SW480 (cell line): ENCODE measurements at places on chromosomes 7 and 10.

GRCh38 chr10:45419676-45420025, 45.6 kb downstream of the ALOX5 start:
- DNase-seq = no peak

- peak; percentile 18 for DNase-seq
These were observed 7.4 kb downstream of the GJD4 start for GRCh38 chr10:35612385-35613106.

- no peak for DNase-seq
These were observed 51.8 kb upstream of the FAM3C start for GRCh38 chr7:121447911-121448300.

DNA sequence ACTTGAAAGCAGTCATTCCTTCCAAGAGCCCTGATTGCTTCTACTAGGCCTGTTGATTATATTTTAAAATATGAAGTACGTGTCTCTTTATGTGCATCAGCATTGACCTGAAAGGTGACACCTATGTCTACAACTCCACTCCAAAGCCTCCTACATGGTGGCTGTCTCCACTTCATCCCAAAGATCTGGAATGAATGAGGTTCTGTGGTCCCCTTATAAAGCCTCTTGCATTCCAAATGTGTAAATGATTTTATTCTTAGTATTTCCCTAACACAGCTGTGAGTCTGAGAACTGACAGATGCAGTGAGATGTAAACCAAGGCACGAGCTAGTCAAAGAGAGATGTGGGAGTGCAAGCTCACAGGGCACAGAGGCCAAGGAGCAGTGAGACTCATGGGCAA, 176.0 kb upstream of the SVIL start:
- no peak for DNase-seq

- peak; percentile 92 for DNase-seq
These were observed 6.1 kb downstream of the PTPRN2 start for GRCh38 chr7:158581440-158582088.

DNA sequence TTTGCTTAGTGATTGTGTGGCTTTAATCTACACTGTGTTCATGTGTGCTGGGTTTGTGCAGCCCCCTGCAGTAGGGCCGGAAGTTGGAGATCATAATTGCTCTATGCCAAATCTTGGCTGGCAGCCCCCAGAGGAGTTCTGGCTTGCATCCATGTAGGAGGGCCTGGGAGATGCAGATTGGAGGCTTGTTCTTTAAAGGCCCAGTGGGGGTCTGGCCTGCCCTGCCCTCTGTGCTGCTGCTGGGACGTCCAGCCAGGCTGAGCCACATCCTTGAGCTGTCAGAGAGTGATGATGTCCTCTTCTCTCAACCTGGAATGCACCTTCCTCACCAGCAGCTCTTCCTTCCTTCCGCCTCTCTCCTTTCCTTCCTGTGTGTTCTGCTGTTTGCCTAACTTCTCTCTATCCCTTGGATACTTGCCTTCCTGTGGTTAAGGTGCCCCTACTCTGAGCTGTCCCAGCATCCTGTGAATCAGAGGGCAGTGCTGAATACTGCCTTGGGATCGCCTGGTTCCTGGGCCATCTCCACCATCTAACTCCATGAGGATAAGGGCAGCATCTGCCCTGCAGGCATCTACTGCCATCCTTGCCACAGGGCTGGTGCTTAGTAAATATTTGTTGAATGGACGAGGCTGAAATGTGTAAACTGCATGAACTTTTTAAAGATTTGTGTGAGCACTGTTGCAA, 30.2 kb downstream of the DOCK1 start:
- no peak for DNase-seq

DNA sequence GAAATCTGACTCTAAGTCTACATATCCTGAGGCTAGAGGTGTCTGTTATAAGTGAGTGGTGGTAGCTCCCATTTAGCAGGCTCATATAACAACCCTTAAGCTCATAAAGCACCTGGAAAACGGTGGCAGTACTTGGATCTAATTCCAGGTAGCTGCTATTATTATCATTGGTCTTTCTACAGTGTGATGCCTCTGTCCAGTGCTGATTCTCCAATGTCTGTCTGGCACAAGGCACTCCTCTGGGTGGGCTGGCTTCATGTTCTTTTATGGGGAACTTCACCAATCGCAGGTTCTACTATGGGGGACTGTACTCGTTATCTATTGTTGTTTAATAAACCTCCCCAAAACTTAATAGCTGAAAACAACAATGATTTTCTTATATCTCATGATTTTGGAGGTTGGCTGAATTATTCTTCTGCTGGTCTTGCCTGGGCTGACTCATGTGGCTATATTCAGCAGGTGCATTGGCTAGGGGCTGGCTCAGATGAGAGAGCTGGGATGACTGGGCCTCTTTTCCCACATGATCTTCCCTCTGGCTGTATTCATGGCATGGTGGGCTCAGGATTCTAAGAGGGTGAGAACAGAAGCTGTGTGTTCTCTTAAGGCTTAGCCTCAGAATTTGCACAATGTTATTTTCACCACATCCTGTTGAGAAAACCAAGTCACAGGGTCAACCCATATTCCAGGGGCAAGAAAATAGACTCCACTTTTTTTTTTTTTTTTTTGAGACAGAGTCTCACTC, 93.0 kb upstream of the PCGF5 start:
- no peak for DNase-seq

- no peak for DNase-seq
These were observed 92.4 kb downstream of the ARID5B start for GRCh38 chr10:61993711-61994401.

DNA sequence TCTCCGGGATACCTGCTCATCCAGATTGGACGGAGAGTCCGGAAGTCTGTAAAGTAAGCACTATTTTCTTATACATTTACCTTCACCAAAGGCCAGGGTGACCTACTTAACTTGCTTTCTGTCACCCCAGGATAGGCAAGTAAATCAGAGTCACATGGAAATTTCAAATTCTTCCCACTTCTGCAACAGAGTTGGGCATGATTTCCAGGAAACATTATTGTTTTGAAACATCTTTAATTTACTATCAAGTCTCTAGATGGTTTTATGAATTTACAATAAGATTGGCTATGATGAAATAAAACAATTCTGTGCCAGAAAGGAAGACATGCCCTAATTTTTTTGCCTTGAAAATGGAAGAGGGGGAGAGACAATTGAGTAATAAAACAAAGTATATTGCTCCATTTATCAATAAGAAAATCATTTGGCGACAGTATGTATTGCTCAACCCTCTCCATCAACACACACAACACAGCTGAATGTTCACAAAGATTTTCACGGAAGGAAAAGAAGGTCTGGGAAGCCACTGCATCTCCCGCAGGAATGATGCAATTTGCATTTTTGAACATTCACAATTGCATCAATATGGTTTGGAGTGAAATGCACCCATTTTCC, 702.8 kb downstream of the PARD3 start:
- no peak for DNase-seq

DNA sequence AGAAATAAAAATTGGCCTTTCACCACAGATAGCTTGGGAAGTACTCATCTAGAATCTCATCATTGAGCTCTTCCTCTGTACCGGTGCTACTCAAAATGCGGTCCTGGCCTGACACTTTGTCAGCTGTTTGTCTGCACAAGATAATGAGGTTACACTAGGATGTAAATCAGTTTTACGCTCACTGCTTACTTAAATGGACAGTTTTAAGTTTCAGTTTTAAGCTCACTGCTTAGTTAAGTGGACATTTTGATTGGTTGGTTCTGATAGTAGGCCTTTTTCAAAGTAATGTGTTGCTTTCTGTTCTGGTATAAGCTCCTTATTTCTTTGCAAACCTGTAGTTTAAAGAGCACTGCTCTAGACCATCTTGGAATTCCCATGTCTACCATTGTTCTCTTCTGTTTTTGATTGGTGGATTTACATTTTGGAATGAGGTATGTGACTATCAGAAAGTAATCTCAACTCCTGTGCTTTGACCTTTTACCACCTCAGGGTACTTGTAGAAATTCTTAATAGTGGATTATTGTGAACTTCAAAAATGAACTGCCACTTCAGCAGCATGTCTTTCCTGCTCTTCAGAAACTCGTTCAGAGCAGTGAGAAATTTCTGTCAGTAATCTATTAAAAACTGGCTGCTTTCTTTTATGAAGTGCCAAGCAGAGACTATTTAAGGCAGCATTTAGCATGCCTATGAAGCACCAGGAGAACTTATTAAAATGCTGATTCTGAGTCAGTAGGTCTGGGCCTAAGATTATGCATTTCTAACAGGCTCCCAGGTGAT, 55.0 kb downstream of the C1GALT1 start:
- DNase-seq = no peak

DNA sequence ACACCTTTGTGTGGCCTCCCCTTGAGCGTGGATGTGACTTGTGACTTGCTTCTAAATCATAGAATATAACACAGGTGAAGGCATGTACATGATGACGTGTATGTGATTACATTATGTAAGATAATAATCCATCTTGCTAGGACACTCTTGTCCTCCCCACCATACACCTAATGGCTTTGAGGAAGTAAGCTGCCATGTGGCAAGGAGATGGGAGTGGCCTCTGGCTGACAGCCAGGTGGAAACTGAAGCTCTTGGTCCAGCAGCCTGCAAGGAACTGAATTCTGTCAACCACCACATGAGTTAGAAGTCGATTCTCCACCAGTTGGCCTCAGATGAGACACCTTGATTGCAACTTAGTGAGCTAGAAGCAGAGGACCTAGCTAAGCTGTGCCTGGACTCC, 67.4 kb upstream of the ELN start:
- no peak for DNase-seq

DNA sequence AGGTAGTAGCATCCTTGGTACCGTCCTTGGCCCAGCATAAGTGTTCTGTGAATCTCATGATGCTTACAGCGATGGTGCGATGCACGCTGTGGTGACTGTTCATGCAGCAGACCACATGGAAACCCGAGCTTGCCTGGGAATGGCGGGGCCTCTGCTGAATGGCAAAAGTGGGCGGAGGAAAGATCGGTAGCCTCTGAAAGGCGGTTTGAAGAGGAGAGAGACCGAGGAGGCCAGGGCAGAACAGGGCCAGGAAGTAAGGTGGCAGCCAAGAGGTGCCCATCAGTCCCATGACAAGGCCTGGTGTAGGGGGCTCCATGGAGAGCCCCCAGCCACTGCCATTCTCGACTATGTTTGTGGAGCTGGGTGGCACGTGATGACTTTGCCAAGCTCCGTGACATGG, 33.2 kb upstream of the CNPY1 start:
- no peak for DNase-seq

GRCh38 chr7:69433081-69433480, 165.2 kb upstream of the AUTS2 start:
- DNase-seq = no peak

- no peak for DNase-seq
These were observed 220.6 kb downstream of the ARHGAP12 start for GRCh38 chr10:31708046-31708445.

DNA sequence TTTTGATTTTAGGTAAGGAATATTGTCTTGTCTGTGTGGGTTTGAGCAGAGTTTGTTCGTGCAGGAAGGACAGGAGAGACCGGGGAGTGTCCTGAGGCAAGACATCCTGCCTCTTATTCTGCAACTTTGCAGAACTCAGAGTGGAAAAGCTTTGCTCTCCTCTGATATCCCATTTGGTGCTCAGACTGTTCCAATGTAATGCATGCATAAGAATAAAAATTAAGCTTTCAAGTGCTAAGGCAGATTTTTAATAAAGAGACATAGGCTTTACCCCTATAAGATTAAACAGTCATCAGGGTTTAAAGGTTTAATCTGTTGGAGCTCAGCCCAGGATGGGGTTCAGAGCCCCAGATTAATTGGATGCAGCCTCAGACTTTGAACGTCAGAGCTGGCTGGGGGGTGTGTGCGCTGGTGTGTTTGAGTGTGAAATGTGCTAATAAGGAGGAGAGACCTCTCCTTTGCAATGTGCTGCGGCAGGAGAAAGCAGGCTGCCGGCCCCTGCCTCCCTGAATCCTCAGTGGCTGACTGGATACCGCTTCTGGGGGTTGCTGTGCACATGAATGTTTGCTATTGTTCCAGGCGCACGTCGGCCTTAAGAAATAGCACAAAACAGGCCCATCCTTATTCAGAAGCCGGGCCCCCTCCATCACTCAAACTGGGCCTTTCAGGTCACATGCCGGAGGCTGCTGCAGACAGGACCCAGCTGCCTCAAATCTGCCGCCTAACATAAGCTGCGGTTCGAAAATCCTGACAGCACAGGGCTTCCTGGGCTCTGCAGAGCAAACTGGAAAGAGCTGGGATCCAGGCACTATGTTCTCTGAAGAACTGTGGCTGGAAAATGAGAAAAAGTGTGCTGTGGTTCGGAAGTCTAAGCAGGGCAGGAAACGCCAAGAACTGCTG, 84.1 kb upstream of the PRR15 start:
- DNase-seq = no peak
